Hindlimb muscle (tissue), 1 donor: ENCODE measurements at places on chromosomes 7 and 10.

DNA sequence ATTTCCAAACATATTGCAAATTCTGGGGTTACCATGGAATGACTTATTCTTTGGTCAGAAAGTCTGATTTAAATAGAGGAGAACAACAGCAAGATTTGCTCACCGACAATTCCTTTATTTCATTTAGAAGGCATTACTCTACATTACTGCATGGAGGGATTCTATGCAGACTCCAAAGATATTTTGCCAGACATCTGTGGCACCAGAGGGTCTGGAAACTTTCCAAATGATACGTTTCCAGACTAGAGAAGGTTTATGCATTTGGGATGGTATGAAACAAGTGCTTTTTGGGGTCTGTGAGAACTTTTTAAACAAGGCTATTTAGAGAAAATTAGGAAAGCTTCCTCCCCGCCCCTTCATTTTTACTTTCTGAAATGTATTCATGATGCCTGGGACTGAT, 125.3 kb downstream of the SAMD9 start:
- no peak for DNase-seq

DNA sequence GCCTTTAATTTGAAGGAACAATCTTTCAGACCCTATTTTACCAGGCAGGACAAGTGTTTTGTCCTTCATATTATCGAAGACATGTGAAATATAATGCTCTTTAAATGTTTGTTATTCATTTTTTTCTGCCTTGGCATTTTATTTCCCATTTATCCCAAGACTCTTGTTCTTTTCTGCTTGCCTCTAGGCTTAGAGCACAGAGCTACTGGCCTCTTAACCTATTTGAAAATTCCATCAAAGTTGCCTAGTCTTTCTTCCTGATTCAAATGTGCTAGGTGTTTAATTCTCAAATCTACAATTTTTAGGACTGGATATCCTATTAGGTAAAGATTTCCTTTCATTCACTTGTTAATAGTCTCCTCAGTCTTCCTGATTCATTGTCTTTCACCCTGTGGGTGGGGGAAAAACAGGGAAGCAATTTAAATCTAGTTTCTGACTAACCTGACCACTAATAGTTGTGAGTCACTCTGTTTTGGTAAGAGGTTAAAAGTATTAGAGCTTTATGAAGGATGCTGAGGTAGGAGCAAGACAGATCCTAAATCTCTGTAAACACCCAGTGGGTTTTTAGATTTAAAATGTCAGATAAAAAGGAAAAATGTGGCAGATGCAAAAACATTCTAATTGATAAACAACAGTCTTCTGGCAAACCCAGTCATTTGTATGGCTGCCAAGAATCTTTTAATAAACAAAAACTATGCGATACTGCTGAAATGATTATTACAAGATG, 1.5 kb downstream of the LIPK start:
- DNase-seq: no peak

DNA sequence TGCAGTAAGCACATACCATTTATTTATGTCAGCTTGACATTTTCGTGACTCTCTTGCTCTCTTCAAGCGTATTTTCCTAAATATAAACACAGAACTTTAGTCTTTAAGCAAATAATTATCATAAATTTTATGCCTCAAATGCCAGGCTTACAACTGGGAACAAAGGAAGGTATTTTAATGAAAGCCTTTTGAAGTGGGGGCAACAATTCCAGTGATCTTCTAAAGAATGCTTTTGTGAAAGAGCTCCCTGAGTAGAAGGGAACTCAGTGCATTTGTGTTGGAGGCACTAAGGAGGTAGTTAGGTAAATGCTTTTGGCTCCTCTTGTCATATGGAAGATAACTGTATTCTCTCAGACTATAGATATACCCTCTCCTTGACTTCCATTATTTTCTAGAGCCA, 104.9 kb downstream of the VPS50 start:
- no peak for DNase-seq

DNA sequence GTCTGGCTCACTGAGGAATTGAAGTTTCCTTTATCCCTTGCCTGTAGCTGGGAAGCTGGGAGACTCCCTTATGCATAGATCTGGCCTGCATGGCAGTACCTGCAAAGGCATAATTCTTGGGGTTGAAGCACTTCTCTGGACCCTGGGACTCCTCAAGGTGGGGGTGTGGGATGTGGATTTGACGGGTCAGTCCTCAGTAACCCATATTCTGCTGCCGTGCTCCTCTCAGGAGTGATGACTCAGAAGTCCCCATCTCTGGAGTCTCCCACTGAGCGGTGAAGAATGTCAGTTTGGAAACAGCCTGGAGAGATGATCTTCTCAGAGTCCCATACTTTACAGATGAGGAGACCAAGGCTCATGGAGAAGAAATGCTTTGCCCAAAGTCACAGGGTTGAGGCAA, 49.0 kb downstream of the SORCS3 start:
- no peak for DNase-seq

DNA sequence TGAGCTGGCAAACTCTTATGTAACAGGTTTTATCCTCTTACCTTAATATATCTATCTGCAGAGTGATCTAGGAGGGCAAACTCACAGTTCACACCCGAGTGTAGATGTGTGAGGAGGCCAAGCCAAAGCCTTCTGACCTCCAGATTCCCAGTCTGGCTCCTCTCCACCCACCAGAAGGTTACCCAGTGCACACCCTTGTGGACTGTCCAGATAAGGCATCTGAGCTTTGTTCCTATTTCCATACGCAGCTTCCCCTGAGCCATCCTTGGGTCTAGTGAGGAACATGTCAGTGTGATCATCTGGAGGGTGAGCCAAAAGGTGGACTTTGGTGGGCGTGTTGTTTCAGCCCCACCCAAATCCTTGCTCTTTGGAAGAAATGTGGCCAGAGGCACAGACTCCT, 203.0 kb upstream of the MEOX2 start:
- no peak for DNase-seq
